Left ventricle myocardium superior (tissue), 1 donor: ENCODE measurements at places on chromosomes 13 and 19. TPM values are rescaled to one million over a fixed set of nuclear protein-coding genes. Genes with fewer than 3 reads are reported as not detected.

Gene ZNF490
- total RNA-seq, result 5.1 TPM

DNA sequence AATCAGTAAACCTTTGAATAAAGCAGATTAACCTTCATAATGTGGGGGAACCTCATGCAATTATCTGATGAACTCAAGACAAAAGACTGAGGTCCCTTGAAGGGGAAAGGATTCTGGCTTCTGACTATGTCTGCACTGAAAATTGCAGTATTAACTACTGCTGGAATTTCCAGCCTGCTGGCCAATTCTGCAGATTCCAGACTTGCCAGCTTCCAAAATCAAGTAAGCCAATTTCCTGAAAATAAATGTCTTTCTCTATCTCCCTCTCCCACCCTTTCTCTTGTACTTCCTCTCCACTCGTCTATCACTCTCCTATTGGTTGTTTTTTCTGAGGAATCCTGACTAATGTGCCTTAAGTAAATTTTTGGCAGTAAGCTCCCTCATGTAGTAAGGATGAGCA lies 1479.9 kb upstream of the PRR20A start:
- DNase-seq, result no peak

Gene CRB3
- total RNA-seq, result not detected

DNA sequence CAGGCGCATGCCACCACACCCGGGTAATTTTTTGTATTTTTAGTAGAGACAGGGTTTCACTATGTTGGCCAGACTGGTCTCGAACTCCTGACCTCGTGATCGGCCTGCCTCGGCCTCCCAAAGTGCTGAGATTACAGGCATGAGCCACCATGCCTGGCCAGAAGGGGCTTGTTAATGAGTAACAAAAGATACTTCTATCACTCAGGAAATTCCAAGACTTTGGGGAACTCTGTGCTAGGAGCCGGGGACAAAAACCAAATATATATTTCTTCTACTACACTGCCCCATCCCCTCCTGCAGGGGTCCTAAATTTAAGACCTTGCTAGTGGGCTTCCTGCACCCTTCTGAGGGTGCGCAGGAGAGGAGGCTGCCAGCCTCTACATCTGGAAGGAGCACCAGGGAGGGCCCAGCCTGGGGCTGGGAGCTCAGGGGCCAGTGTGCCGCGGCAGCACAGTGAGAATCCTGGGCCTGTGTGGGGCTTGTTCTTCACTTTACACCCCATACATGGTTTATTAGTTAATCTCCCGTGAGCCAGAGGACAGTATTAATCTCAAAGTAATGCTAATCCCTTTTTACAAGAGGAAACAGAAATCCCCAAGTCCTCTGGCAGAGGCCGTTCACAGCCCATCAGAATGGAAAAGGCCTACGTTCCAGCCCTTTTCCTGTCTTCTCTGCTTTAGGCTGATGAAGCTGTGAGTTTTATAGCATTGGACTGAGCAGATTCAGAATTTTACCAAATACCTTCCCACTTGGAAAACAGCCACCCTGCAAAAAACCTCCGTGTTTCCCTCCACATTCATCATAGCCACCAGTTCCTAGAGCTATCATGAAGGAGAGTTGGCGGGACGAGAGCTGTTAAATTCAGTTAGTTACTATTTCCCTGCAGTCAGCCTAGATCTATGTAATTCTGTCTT lies 44.4 kb upstream of the NPAS1 start:
- no peak for DNase-seq

DNA sequence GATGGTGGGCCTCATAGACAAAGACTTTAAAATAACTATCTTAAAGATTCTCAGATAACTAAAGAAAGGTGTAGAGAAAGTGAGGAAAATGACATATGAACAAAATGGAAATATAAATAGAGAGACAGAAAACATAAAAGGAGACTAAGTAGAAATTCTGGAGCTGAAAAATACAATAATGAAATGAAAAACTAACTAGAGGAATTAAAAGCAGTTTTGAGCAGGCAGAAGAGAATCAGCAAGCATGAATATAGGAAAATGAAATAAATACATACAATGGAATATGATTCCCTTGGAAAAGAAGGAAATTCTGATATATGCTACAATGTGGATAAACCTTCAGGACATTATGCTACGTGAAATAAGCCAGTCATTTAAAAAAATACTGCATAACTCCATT lies 3.9 kb downstream of the EEF1AKMT1 start:
- no peak for DNase-seq

DNA sequence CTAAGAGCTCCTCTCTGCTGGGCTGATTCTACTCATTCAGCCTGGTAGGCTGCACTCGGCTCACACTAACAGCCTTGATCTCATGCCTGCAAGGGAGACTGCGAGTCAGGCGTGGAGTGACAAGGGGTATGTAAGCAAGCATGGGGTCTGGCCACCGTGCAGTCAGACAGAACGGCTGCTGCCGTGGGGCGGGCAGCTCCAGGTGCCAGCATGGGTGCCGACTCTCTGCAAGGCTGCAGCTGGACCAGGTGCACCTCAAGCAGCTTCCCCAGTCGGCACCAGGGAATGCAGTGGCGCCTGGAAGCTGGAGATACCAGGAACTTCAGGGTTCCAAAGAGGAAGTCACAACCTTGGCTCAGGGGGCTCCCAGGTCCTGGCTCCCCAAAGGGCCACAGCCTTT lies 892.3 kb downstream of the OLFM4 start:
- peak; percentile 10 for DNase-seq

Gene ATP4A
- total RNA-seq, result not detected

- no peak for DNase-seq
These were observed 9.3 kb downstream of the POU2F2 start for GRCh38 chr19:42122691-42123607.

Gene WTIP
- 26.2 TPM for total RNA-seq

GRCh38 chr13:75986818-75987217 lies 350.7 kb downstream of the LMO7 start:
- no peak for DNase-seq

GRCh38 chr13:29543230-29544215 lies 52.0 kb downstream of the SLC7A1 start:
- no peak for DNase-seq

GRCh38 chr13:93201992-93202558 lies 24.5 kb upstream of the GPC6 start:
- DNase-seq, result no peak

DNA sequence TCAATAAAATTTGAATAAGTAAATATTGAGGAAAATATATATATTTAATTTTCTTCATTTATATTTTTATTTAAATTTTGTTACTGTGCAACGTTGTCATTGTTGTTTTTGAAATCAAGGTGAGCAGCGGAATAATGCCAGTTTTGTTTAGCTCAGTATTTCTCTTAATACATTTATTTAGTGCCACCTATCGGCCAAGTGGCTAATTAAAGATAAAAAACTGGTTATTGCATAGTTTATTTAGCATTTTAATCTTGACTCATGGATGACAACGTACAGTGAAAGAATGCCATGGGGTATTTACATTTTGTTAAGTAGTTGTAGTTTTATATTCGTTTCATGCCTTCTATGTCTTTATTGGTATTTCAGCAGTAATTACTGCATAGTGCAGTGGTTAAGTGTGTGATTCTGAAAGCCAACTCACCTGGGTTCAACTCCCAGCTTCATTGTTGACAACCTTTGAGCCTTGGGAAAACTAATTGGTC lies 265.9 kb downstream of the MYO16 start:
- no peak for DNase-seq

GRCh38 chr13:100721885-100722512 lies 47.4 kb upstream of the TMTC4 start:
- DNase-seq, result no peak

Gene HCN2
- 14.3 TPM for total RNA-seq

DNA sequence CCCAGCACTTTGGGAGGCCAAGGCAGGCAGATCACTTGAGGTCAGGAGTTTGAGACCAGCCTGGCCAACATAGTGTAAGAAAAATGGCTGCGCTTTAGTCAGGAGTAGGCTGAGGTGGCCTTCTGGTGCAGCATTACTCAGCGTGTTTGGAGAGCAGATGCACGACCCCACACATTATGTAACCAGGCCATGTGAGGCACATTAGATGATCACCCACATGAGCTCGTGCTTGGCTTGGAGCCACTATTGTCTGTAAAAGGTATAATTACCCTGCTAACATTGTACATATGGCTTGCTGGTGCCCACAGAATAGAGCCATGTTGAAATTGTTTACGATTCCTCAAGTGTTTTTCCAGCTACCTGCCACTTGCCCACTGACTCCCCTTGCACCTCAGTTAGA lies 24.0 kb upstream of the SCEL start:
- DNase-seq, result no peak

Gene ZNF486
- 1.7 TPM for total RNA-seq

Gene SIGLEC8
- total RNA-seq, result 0.15 TPM

GRCh38 chr19:46016426-46017094 lies 6.3 kb downstream of the PGLYRP1 start:
- peak; percentile 89 for DNase-seq

DNA sequence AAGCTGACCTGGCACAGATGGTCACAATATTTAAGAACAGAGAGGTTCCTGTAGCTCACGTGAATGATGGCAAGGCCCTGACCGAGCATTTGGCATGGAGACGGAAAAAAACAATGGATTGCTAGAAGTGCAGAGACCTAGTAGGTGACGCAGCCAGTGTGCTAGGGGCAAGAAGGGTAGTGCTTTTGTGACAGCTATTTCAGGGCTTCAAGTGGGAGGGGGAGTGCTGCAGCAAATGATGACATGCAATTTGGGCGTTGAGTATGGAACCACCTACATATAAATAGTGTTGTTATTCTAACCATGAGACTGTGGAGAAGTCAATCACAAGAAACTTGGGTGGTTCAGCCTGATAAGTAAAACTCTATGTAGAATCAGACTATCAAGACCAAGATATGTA lies 65.7 kb upstream of the IL17D start:
- DNase-seq, result no peak

Gene SDHAF1
- total RNA-seq, result 9.4 TPM

Gene CYP4F11
- 0.27 TPM for total RNA-seq

DNA sequence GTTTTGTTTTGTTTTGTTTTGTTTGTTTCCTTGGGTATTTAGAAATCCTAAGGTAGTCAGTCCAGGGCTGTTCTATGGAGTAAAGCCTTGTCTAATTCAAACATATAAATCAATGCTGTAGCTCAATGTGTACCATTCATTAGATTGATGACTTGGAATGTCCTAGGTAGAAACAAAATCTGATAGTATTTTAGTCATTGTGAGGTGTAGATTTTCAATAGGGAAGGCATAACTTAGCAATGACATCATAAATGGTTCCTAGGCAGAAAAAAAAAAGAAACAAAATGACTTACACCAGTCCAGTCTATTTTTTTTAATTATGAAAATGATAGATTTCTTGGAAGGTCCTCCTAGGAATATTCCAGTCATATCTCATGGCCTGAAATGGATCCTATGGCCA lies 189.9 kb downstream of the SPRY2 start:
- no peak for DNase-seq

Gene ZNF682
- 6.6 TPM for total RNA-seq

DNA sequence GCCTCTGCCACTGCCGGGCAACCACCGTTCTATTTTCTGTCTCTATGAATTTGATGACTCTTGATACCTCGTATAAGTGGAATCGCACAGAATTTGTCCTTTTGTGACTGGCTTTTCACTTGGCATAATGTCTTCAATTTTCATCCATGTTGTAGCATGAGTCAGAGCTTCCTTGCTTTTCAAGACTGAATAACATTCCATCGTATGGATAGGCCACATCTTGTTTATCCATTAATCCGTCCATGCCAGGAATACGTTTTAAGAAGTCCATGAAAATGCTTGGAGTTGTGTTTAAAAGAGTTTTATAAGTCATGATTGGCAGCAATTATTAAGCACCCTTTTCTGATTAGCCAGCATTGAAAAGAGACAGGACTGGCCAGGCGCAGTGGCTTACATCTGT lies 53.6 kb upstream of the CLDN10 start:
- DNase-seq, result no peak

GRCh38 chr19:10642473-10643171 lies 11.5 kb upstream of the ILF3 start:
- DNase-seq, result no peak

Gene PRR36
- 0.15 TPM for total RNA-seq

DNA sequence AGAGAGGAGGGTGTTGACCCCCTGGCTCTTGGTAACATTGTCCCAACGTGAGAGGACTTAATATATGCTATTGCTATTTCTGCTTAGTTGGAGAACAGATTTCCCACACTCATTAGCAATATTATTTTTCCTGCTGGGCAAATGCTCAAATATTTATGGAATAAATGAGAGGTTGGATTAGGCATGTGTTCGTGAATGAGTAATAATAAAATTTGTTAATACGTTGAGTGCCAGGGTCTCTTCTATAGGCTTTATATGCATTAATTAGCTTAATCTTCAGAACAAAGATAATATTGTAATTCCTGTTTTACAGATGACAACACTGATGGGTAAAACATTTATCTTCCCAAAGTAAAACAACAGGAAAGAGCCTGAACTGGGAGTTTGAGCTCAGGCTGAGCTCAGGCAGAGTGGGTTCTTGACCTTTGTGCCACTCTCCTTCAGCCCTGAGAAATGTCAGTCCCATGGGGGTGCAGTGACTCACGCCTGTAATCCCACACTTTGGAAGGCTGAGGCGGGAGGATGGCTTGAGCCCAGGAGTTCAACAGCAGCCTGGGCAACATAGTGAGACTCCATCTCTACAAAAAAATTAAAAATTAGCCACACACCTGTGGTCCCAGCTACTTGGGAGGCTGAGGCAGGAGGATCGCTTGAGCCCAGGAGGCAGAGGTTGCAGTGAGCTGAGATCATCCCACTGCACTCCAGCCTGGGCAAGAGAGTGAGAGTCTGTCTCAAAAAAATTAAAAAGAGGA lies 1.2 kb downstream of the ZNF233 start:
- no peak for DNase-seq

DNA sequence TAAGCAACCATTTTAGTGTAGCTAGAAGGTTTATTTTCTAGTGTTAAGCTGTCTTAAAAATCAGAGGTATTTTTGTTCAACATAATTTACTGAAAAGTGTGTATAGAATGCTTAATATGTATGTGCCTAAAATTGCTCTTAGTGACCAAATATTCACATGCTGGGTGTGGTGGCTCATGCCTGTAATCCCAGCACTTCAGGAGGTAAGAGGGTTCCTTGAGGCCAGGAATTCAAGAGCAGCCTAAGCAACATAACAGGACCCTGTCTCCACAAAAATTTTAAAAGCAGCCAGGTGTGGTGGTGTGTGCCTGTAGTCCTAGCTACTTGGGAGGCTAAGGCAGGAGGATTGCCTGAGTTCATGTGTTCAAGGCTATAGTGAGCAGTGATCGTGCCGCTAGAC lies 120.9 kb upstream of the FRY start:
- no peak for DNase-seq

- DNase-seq, result no peak
These were observed 3.8 kb upstream of the CDC37 start for GRCh38 chr19:10407096-10407495.

GRCh38 chr19:18379803-18380747 lies 5.9 kb upstream of the GDF15 start:
- DNase-seq, result peak; percentile 89

- DNase-seq, result no peak
These were observed 3.9 kb upstream of the NCR1 start for GRCh38 chr19:54902061-54902460.

- DNase-seq, result peak; percentile 38
These were observed 33.4 kb upstream of the FRY start for GRCh38 chr13:31998131-31998530.

DNA sequence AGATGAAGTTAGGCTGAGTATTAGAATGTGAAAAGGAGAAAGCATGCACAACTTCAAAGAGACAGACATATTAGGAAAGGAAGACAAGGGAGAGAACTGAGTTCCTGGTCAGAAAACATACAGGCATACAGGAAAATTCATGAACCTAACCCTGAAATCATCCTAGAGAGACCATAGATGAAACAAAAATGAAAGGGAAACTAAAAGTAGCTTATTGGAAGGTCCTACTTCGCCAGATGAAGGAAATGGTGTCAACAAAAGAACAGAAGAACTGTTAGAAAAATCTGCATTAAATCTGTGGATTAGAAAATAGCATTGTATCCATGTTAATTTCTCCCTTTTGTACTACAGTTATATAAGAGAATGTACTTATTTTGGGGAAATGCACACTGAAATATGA lies 169.0 kb upstream of the UFM1 start:
- no peak for DNase-seq
